ENCODE measurements at places on chromosomes 2 and 18.

GRCh38 chr2:235659767-235660322 lies 166.0 kb downstream of the AGAP1 start:
- no peak for DNase-seq

DNA sequence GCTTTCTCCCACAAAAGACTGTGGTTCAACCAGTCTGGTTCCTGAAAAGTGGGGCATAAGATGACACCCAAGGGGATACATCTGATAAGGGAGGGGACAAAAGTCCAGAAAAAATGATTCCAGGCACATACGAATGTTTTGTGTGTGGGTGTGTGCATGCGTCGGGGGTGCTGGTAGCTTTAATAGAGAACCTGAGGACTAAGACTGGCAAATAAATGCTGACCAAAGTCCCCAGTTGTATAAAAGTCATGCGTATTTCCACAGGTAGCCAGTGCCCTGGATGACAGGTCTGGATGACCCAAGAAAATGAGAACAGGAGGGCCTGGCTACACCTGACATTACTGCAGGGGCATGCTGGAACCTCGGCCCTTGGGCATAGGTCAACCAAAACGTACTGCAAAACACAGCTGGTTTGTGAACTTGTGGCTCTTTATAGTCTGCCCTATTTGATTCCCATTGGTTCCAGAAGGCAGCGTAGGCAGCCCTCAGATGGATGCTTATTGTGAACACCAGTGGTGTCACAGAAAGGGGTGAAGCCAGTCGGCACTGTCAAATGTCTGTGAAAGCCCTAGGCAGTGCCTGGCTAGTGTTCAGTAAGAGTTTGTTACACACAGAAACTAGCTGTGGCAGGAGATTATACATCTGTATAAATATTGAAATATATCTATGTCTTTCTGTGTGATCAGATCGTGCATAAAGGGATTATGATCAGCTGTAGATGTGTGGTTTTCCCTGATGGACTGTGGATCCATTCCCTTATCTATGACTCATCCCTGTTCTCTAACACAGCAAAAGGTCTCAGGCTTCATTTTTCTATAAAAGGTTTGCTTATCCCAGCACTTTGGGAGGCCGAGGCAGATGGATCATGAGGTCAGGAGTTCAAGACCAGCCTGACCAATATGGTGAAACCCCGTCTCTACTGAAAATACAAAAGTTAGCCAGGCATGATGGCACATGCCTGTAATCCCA lies 58.3 kb downstream of the INSIG2 start:
- no peak for DNase-seq

DNA sequence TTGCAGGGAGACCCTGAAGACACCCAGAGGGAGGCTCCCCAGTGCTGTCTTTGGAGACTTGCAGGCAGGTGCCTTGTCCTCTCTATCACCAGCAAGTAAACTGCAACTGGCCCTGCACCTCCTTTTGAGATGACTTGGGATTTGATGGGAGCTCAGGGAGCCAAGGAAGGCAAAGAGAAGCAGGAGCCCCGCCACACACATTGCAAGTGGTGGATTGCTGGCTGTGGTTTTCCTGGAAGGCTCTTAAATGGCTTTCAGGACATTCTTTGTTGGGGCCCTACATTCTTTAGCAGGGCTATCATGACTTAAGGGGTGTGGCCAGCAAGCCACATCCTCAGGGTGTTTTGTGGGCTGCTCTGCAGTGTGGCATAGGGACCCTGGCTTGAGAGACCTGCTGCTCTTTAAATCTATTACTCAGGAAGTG lies 39.9 kb upstream of the CDC42EP3 start:
- DNase-seq: peak; percentile 53

DNA sequence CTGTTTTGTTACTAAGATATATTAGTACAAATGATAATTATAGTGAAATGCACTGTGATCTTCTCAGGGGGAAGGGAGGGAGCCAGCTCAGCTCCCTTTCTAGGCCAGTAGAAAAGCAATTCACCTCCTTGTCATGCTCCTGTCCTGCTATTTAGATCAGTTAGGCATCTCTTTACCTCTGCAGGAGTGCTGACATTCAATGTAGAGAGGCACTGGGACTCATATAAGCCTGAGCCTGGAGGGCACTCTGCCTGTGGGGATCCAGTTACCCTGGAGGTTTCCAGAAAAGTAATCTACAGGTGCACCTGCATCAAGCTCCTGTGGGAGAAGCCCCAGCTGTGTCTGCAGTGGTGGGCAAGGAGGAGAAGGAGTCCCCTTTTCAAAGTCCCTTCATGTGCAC lies 277.0 kb downstream of the CPS1 start:
- no peak for DNase-seq

- no peak for DNase-seq
Observed at GRCh38 chr2:21640046-21640445, 516.3 kb downstream of the TDRD15 start.

DNA sequence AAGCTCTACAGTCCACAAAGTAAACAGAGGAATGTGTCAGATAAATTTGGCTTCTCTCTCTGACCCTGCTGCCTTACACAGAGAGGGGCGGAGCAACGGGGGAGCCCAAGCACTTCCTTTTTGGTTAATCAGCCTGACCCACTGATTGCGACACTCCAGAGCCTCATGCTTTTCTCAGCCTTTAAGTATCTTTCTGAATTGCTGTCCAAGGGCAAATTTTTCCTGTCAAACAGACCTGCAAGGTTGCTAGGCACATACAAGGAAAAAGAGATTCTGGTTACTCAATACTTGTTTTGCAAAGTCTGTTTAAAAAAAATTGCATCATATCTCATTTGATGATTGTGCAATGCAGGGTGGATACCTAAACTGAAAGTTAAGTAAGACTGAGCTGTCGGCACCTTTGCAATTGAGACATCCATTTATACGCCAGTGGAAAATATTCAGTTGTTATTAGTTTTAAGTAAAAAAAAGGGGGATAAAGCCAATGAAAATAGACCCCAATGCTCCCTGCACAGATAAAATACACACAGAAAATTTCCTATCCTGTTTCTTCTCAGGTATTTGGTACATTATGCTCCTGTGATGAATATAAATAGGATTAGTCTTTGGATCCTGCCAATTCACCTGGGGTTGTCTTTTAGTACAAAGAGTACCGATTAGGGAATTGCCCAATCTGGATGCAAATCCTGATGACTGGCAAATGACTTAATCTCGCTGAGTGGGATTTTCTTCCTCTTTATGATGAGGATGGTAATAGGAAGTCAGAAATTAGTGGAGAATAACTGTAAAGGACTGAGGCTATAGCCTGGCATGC lies 260.2 kb upstream of the TRIB2 start:
- DNase-seq: peak; percentile 60

DNA sequence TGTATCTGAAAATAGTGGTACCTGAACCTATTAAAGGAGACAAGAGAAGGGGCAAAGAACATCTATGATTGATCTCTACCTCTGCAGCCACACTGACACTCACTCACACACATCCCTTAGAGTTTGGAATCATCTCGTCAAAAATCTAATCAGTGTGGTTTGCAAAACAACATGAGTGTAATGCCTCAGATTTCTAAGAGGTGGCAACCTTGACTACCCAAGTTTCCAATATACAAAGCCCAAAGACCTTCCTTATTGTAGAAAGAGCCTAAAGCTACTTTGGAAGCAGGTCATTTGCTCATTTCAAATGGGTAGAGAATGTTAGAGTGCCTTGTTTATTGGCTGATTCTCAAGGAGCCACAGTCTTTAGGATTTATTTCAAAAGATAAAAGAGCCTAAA lies 444.9 kb downstream of the ARHGAP15 start:
- DNase-seq: no peak

DNA sequence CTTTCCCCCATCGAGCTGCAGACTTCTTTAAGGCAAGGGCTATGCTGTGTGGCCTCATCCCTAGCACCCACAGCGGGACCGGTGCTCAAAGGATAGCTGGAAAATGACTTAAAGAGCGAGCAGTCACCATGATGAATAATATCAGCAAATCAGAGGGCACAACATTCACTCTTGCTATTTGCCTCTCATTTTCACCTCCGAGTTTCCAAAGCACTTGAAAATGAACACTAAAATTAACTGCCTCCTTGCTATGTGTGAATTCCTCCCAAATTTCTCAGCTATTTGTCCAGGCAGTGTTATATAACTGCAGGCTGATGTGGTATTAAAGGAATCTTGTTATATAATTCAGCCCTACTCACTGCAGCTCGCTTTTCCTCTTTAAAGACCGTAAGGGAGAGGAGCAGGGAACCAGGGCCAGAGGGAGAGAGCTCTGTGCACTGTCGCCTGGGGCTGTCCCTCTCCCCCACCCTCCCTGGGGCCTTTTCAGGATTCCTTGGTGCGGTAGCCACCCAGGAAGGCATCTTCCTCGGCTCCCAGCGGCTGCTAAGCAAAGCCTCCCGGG lies 1.4 kb downstream of the CYS1 start:
- DNase-seq: no peak

GRCh38 chr2:105822186-105822585 lies 77.5 kb downstream of the NCK2 start:
- no peak for DNase-seq

DNA sequence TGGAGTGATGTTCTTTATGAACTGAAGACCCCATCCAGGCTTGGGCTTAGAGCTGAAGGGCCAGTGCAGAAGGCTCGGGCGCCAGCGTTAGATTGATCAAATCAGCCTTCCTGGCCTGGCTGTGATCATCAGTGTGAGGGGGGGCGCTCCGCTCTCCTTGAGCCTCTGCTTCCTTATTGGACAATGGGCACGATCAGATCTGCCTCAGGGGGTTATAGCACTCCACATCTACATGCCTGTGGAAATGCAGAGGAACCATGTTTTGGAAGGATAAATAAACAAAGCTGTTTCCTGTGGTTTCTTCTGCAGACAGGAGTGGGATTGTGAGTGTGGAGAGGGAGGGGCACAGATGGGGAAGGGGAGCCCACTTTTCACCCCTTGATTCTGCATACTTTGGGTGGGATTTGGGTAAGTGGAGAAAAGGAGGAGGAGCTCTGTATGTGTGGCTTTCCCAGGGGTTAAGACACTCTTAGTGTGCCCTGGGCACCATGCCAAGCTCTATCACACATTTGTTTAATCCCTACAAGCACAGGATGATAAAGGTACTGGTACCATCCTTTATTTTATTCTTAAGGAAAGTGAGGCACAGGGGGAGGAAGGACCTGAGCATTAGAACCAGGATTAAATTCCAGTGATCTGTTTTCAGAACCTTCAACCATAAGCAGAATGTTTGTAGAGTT lies 150.5 kb downstream of the EN1 start:
- DNase-seq: no peak

GRCh38 chr2:28103611-28104010 lies 213.1 kb downstream of the BABAM2 start:
- no peak for DNase-seq

GRCh38 chr2:236016496-236016895 lies 151.7 kb downstream of the GBX2 start:
- no peak for DNase-seq

GRCh38 chr2:59389240-59389639 lies 1148.1 kb upstream of the FANCL start:
- DNase-seq: no peak

GRCh38 chr2:223967981-223968380 lies 10.7 kb downstream of the MRPL44 start:
- no peak for DNase-seq

DNA sequence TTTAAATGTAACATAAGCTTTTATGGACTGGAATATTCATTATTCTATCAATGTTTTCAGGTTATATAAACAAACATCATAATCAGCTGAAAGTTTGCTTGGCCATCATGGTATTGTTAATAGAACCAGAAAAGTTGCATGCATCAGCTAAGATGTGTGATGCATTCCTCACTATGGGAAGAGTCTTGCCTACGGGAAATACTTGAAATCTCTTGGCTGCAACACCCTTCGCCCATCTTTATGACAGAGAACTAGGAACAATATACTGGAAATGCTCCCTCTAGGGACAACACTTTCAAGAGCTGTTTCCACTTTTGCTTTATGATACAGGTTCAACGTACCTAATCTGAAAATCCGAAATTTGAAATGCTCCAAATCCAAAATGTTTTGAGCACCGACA lies 1390.8 kb downstream of the DPP10 start:
- no peak for DNase-seq

DNA sequence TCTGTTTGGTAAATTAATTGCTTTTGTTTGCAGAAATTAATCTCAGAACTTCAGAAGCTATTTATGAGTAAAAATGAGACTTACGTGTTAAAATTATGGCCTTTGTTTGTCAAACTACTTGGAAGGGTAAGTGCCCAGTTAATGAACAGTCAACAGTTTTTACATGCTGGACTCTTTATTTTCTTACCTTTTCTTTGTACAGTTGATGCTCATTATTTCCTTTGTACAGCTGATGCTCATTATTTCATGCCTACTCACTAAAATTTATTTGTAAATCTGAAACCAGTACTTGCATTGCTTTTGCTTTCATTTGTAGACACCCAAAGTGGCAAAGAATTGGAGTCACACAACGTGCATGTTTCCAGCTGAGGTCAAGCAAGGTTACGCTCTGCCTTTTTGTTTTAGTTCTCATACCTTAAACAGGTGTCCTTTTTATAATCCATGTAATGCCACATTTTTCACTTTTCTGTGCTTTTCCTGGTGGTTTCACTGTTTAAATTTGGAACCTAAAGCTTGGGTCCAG lies 13.3 kb downstream of the RIF1 start:
- no peak for DNase-seq

DNA sequence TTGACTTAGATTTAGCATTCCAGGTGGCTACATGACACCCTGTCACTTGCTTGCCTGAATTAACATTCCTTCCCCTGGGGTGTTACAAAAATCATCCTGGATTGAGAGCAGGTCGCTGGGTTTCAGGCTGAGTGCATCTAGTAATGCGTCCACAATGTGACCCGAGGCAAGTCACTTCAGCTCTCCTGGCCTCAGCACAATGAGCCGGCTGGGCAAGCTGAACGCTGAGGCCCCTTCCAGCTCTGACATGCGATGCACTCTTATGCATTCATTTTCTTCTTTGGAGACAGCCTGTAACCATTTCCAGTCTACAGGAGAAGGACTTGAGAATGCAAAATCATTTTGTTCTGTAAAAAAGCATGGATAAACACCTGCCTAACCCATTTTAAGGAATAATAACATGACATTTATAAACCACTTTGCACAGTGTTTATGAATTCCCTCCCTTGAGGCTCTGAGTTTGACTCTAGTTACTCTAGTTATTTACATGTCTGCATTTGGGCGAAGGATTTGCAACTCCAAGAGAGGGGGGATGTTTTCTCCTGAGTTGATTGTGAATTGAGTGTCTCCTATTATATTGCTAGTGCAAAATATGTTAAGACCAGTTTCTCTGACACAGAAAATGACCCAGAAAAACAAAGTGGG lies 63.0 kb upstream of the CPO start:
- DNase-seq: no peak

- DNase-seq: no peak
Observed at GRCh38 chr2:149921911-149922616, 334.5 kb upstream of the MMADHC start.

GRCh38 chr2:85525029-85525428 lies 13.9 kb upstream of the MAT2A start:
- DNase-seq: no peak

DNA sequence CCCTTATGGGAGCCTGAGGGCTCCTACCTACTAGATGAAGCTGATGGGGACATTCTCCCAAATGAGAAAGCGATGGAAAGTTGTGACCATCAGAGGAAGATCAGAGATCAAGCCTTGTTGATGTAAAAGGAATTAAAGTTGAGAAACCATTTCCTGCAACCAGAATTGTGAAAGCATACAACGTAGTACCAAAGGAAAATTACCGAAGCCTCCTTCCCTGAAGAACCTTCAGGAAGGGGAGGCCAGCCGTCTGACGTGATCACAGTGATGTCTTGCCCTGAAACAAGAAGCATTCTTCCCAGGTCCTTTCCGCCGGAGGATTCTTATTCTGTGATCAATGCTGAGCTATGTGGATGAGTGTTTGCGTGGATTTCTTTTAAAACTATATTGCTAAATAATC lies 211.6 kb upstream of the TNP1 start:
- no peak for DNase-seq

Measured in activated gamma-delta T cell treated with Interleukin-2 at 50 U/mL for 16 hours (primary cell).